ENCODE measurements at places on chromosomes 1 and 21.

GRCh38 chr21:41634211-41634694 lies 126.3 kb upstream of the TMPRSS2 start:
- DNase-seq = no peak

- no peak for DNase-seq
Measured at GRCh38 chr1:35554266-35555211, 2.7 kb downstream of the KIAA0319L start.

GRCh38 chr1:17742583-17742982 lies 12.6 kb upstream of the ACTL8 start:
- no peak for DNase-seq

DNA sequence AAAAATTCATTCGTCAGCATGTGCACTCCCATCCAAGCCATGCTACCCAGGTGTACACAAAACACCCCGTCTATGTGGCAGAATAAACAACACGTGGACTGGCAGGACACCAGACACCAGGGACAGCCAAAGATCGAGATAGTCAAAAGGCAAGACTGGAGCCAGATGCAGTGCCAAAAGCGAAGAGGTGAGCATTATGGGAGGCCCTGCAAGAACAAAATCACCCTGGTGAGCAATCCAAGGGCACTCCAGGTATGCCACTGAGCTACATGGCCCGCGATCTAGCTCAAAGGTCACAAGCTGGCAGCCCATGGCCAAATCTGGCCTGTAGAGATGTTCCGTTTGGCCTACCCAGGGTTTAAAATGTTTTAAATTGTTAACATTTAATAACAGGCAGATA lies 33.7 kb downstream of the PLPP3 start:
- DNase-seq = no peak

DNA sequence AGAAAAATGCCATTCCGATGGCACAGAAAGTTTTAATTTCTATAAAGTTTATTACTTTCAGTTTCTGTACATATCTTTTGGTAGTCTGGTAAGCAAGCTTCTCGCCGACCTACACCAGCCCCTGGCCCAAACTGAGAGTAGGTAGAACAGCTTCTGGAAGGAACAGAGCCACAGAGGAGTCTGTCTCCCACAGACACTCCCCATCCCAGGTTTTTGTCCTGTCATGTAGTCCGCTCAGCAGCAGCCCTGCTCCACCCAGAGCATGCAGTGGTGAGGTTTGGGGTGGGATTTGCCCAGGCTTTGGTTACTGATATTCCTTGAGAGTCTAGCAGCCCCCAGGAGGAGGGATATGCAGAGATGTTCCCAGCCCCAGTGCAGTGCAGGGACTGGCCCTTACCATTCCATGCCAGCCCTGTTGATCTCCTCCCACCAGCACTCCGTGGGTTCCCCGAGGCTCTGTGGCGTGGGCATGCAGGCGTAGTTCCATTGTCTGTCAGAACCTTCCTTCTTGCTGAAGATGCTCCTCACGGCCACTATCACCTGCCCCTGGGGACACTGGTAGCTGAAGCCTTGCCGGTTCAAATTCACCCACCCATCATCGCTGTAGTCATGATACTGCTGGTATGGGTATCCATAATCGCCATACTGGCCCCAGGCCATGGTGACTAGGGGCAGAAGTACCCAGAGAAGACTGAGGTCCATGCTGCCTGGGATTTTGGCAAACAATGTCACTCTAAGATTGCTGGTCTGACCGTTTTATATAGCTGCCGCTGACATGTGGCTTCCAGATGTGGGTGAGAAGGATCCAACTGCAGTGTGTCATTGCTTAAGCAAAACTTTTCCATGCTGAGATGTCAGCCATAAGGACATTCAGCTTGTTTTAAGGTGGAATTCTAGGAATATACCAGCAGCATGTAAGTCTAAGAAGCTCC lies at the start of gene DPT:
DPT (minus strand) TSS at position 734 of the 932 bp plus-strand sequence; CDS start at position 702, 32 bp downstream.
- DNase-seq = no peak

GRCh38 chr1:204495078-204495753 lies 611 bp upstream of the PIK3C2B start:
- DNase-seq = no peak

- no peak for DNase-seq
Measured at GRCh38 chr1:220962031-220962751, 82.9 kb downstream of the HLX start.

DNA sequence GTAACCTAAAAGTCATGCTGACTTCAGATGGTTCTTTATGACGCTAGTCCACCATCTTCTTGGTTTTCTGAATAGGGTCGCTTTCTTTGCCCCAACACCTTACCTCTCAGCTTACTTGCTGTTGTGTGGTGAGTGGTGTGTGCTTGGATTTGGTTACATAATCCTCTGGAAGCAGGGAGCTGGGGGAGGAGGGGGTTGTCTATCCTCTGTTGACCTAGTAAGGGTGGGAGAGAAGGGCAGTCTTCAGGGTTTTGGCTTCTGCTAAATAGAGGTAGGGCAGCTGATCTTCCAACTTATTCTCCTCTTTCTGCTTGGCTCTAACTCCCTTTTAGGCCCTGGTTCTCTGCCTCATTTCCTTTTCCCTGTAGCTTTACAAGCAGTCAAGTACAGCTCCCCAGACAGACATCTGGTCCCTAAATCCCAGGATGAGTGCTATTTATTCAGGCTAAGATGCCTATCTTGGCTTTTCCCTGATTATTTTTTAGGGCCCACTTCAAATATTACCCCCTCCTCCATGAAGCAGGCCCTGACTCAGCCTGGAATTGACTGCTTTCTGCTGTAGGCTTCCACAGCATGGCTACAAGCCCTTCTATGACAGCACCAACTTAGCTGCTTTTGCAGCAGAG lies 6.4 kb upstream of the REN start:
- DNase-seq = no peak

DNA sequence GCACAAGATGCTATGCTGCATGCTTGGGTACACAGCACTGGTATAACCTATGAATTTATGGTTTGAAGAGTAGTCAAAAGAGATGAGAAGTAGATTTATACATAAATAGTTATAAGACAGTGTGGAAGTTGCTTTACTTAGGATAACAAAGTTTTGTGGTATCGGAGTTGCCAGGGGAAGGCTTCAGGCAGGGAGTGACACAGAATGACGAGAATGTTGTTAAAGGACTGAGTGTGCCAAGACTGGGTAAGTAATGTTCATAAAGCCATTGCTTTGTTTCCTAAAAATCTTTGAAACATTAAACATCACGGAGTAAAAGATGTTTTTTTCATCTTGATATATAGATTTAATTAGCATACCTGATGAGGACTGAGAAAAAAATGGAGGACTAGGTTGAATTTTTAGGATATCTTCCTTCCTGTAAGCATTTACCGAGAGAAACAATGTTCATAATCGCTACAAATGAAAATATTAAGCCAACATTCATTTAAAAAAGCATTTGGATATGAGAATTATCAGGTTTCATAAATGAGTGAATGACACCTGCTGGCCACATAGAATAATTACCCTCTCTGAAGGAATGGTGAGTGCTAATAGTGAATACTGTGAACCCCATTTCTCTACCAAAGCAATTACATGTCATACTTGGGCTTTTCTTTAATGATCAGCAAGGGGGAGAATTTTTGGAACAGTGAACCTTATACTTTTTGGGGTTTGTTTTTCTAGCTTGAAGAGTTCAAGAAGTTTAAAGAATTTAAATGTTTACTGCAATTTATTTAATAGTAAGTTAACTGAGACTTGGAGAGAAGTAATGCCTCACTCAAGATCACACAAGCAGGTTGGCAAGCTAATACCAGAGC lies 28.4 kb downstream of the EXTL2 start:
- no peak for DNase-seq

DNA sequence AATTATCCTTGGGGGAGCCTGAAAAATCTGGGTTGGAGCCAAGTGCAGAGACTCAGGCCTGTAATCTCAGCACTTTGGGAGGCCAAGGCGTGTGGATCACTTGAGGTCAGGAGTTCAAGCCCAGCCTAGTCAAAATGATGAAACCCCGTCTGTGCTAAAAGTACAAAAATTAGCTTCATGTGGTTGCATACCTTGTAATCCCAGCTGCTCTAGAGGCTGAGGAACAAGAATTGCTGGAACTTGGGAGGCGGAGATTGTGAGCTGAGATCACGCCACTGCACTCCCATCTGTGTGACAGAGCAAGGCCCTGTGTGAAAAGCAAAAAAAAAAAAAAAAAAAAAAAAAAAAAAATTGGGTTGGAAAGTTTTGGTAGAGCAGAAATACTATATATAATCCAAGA lies 1563.6 kb upstream of the PRMT6 start:
- no peak for DNase-seq

- no peak for DNase-seq
Measured at GRCh38 chr1:43978551-43979260, at the start of gene B4GALT2. Gene B4GALT2, plus strand, starts transcription at chr1:43979210. Its CDS starts 1,951 bp downstream, at chr1:43981161.

- DNase-seq = no peak
Measured at GRCh38 chr1:17831597-17831996, 76.5 kb downstream of the ACTL8 start.

DNA sequence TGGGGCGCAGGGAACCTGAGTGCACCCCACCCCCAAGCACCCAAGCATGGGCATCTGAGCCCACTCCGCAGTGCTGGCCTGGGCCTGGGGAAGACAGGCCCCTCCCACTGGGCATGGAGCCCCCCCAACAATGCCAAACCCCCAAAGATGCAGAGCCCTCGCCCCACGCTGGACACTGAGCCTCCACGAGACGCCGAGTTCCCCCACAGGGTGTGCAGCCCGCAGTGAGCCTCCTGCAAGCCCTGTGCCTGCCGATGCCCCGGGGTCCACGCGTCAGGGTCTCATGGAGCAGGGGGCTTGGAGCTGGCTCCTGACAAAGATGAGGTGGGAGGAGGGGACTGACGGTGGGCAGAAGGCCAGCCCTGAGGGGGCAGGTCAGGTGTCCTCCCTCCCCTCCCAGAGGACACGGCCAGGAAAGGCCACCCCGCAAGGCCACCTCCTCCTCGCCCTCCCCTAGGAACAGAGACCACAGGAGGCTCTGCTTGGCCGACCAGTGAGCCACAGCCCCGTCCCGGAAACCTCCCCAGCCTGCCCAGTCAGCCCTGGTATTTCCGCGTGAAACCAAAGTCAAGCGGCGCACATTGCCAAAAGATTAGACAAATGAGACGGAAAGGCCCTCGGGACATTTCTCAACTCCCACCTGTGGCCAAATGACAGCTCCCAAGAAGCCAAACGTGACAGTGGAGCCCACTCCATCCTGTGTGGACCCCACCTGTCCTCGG lies 33.4 kb downstream of the MEGF6 start:
- no peak for DNase-seq

DNA sequence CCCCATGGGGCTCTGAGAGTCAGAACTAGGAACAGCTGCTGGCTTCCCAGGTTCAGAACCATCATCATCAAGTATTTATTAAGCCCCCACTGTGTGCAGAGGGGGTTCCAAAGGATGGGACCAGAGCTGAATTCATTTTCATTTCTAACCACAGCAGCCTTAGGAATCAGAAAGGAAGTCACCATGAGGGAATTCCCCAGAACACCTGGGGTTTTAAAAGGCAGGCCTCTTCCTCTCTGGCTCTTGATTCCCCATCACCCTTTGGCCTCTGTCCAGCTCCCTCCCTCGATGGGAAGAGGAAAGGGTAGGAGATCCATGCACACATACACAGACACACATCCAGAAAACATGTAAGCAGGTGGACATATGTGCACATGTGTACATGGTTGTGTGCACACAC lies 1.3 kb upstream of the KCNN3 start:
- no peak for DNase-seq

GRCh38 chr1:191049781-191050180 lies 572.1 kb upstream of the BRINP3 start:
- DNase-seq = no peak

GRCh38 chr1:64480999-64481772 lies 11.3 kb downstream of the CACHD1 start:
- DNase-seq = no peak

DNA sequence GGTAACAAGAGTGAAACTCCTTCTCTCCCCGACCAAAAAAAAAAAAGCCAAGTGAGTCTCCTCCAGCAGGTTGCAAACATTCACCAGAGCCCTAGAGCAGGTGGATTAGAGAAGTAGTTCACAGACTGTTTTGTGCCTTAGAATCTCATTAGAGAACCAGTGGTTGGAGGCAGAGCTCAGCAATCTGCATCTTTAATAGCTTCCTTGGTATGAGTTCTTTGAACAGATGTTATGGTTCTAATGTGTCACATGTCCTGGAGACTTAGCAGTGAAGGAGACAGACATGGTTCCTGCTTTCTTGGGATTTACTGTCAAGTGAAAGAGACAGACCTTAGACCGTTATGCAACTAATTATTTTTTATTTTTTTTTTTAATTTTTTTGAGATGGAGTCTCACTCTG lies 26.8 kb downstream of the SESN2 start:
- no peak for DNase-seq

- DNase-seq = no peak
Measured at GRCh38 chr1:159993911-159994310, 37.9 kb downstream of the PIGM start.

- no peak for DNase-seq
Measured at GRCh38 chr1:194081444-194081843, 895.0 kb upstream of the B3GALT2 start.

- DNase-seq = no peak
Measured at GRCh38 chr1:18489417-18490143, 8.8 kb downstream of the KLHDC7A start.

DNA sequence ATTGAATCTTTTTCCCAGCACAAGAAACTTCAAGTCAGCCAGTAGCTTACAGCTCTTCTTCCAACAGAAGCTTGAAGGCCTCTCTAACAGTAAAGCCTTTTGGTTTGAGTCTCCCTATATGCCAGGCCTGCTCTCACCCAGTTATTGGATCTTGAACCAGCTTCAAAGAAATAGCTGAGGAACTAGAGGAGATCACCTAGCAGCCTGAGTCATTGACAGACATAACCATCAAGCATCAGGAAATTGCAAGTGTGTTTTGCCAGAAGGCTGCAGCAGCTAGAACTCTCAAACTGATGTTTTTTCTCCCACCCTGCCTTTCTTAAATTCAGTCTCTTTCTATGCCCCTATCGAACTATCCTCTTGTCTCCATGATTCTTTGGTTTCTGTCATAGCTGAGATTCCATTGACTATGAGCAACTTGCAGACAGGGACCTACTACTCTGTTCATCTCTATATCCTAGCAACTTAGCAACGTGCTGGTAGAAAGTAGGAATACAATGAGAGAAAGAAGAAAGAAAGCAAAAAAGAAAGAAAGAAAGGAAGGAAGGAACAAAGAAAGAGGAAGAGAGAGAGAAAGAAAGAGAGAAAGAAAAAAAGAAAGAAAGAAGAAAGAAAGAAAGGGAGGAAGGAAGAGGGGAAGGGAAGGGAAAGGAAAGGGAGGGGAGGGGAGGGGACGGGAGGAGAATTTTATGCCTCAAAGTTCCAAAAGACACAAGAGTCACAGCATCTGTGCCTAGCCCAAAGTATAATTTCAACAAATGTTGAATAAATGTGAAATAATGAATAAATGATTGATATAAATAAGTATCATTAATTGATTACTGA lies 60.0 kb upstream of the FGGY start:
- DNase-seq = no peak

- no peak for DNase-seq
Measured at GRCh38 chr1:102858695-102859094, 249.6 kb downstream of the COL11A1 start.
